ENCODE measurements at places on chromosomes 2 and 18.

DNA sequence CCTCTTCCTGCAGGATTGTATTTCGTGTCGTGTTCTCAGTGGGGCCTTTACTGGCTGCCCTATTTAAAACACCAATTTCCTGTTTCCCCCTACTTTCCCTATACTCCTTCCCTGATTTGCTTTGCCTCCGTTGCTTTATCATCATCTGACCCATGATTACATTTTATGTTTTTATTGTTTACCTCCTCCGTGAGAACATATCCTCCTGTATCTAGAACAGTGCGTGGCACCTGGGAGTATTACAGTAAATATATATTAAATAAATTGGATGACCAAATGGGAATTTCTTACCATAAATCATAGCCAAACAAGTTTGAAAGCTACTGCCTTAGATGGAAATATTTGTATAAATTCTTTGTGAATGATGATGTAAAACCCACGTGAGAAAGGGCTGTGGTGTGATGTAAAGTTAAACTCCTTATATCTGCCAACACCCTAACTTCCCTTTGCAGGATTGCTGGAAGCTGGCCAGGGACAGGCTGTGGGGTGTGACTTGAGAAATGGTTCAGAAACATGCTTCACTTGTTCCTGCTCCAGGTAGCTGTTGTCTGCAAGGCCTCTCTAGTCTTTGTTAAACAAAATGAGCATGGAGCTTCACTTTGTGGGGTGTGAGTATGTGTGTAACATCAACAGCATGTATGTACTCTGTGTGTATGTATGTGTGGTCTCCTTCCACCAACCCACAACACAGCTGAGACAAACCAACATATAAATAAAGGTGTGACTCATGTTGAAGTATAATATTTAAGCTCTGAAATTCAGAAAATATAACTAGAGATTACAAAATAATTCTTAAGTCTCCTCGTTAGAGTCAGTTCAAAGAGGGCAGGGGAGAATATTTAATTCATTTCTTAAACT, 40.3 kb downstream of the LHCGR start:
- peak; percentile 87 for DNase-seq

GRCh38 chr2:60707750-60708371, 48.2 kb upstream of the PAPOLG start:
- peak; percentile 62 for DNase-seq

- no peak for DNase-seq
Observed at GRCh38 chr2:16006537-16007166, 66.3 kb downstream of the MYCN start.

DNA sequence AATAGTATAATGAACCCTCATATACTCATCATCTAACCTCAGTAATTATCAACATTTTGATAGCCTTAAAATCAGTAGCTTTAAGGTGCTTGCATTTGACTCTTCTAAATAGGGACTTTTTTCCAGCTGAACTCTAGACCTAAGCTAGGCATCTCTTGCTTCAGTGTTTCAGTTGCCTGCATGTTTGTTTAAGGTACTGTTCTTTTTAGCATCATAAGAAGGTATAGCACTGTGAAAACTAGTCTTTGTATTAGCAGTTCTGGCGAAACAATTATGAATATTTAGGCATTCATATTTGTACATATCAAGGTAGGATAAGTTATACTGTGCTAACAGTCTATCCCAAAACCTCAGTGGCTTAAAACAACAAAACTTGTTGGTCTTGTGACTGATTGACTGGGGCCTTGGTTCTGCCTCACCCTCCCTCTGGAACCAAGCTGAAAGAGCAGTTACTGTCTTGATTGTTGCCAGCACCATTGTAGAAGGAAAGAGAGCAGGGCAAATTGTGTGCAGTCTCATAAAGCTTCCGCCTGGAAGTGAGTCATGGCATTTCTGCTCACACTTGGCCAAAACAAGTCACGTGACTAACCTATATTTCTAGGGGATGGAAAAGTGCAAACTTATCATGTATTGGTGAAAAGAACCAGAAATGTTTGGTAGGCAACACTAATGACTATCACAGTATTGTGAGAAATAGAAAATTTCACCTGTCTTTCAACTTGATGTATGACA, 24.3 kb downstream of the GALNT1 start:
- DNase-seq, result peak; percentile 64

DNA sequence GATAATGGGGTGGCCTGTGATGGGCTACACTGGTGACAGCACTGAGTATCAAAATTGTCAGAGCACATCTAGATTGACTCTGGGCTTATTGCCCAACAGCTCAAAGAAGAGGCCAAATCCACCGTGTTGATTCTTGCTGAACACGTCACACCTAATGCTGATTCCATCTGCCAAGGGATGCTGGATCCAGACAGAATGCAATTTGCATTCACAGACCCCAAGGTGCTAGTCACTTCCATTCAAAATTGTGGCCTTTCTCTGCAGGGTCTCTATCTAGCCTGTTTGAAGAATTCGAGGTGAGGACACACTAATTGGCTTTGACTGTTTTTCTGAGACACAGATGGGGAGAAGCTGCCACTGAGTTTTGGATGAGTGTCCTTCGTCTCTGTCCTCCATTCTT, 13.5 kb upstream of the GPR39 start:
- DNase-seq, result no peak

GRCh38 chr2:17544256-17544655, 3.8 kb downstream of the VSNL1 start:
- DNase-seq, result peak; percentile 45

DNA sequence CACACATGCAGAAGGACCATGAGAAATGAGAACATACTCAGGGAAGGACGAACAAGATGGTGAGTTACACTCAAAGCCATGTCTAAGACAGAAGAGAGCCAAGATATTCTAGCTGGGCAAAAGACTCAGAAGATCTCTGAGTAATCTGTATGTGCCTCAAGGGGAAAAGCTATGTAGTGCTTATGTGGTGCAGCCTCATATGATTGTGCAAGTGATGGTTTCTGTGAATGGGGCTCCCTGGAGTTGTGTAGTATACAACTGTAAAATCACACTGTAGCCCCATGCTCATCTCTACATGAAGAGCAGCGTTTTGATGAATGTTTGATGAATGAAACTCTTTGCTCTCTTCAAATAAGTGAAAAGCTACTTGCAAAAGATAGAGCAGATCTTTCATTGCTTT, 57.5 kb downstream of the OSR1 start:
- peak; percentile 23 for DNase-seq

DNA sequence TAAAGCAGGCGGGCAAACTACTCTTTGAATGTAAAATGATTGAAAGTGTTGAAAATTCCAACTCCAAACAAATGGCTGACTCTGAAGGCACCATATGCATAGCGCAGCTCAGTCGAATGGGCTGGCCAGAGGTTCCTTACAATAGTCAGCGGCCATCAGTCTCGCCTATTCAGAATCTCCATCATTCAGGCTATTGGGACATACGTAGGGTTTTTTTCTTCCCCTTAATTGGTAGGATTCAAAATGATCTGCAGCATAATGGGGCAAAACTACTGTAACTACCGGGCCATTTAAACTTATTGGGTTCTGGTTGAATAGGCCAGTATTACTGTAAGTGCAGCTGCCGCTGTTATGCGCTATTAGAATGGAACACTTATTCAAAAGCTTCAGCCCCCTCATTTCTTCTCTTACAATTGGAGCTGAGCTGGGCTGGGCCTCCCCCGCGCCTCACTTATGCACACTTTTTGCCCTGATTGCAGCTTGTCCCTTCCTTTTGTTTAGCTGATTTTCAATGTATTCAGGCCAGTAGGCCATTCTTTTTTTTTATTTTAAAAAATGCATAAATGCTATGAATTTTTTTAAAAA, 40.4 kb downstream of the SLC9A4 start:
- DNase-seq, result no peak
